ENCODE measurements at places on chromosomes 6 and 20. TPM values are rescaled to one million over a fixed set of nuclear protein-coding genes. Genes with fewer than 3 reads are reported as not detected.

The OR2J3 gene
- total RNA-seq, result not detected

The NOX3 gene
- not detected for total RNA-seq

- DNase-seq, result peak; percentile 71
Measured at GRCh38 chr6:90397929-90398674, 101.5 kb upstream of the BACH2 start.

The TMEM244 gene
- total RNA-seq, result not detected

The TREM1 gene
- total RNA-seq, result not detected

DNA sequence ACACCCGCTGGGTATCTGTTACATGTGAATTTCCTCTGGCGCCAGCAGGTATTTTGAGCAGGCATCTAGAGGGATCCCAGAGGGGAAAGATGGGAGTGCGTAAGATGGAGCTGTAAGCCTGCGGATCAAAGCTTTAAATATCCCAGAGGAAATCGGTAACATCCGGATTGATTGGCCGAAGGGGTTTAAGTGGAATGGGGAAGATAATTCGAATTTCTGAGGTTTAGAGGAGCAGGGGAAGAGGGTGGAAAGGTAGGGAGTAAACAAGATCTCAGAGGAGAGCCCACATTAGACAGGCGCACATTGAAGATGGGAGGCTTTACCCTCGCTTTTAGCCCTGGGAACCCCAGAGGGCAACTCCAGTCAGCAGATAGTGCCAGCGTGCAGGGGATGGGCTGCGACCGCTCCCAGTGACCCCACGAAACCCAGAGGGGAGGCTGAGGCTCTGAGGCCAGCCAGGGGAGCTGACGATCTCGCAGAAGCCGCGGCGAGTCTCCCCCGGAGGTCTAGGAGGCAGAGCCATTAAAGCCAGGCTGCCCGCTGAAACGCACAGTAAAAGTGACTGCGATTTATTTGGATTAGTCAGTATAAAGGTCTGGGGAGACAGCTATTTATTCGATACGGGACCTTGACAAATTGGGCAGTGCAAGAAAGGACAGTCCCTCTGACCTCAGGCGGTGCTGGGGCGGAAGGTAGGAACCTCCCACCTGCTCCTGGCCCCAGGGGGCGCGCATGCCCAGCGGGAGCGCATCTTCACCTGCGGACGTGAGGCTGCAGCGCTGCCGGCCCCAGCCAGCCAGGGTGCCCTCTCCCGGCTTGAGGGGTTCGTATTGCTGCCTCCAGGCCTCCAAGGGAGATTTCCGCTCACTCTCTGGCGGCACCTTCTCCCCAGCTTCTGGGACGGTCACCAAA lies 34.3 kb upstream of the TCF21 start:
- DNase-seq, result no peak

The OTOR gene
- total RNA-seq, result not detected

The CLPSL1 gene
- not detected for total RNA-seq

- no peak for DNase-seq
Measured at GRCh38 chr6:17662585-17662984, 44.1 kb downstream of the NUP153 start.

GRCh38 chr6:150713931-150714330 lies 114.2 kb downstream of the PLEKHG1 start:
- no peak for DNase-seq

The C20orf202 gene
- not detected for total RNA-seq

- DNase-seq, result peak; percentile 94
Measured at GRCh38 chr20:341682-342081, 5.2 kb upstream of the NRSN2 start.

GRCh38 chr6:79724816-79725215 lies 93.7 kb downstream of the SH3BGRL2 start:
- no peak for DNase-seq

- DNase-seq, result peak; percentile 40
Measured at GRCh38 chr6:109978174-109979032, at the start of gene GPR6. TSS of gene GPR6 (plus strand) at chr6:109978311. CDS start at chr6:109979113, 802 bp downstream.

- no peak for DNase-seq
Measured at GRCh38 chr20:18734525-18735189, 78.9 kb upstream of the SCP2D1 start.

GRCh38 chr20:36122931-36123288 lies 31.6 kb upstream of the EPB41L1 start:
- DNase-seq, result no peak

- no peak for DNase-seq
Measured at GRCh38 chr6:73830119-73830518, 134.1 kb downstream of the CD109 start.

DNA sequence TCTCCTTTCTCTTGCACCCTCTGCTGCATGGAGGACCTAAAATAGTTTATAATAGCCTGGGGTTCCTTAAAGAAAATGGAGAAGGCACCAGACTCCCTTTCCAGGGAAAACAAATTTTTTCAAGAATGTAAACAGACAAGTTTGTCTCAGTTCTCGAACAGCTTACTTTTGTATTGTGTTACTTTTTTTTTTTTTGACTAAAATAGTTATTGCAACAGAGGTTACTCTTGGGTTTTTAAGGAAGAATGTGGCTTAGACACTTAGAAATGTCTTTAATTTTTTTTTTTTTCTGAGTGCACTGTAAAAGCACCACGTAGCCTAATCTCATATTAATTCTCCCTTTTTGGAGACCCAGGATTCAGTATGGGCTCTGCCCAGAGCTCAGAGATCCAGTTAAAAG lies 148.7 kb upstream of the CARMIL1 start:
- no peak for DNase-seq

DNA sequence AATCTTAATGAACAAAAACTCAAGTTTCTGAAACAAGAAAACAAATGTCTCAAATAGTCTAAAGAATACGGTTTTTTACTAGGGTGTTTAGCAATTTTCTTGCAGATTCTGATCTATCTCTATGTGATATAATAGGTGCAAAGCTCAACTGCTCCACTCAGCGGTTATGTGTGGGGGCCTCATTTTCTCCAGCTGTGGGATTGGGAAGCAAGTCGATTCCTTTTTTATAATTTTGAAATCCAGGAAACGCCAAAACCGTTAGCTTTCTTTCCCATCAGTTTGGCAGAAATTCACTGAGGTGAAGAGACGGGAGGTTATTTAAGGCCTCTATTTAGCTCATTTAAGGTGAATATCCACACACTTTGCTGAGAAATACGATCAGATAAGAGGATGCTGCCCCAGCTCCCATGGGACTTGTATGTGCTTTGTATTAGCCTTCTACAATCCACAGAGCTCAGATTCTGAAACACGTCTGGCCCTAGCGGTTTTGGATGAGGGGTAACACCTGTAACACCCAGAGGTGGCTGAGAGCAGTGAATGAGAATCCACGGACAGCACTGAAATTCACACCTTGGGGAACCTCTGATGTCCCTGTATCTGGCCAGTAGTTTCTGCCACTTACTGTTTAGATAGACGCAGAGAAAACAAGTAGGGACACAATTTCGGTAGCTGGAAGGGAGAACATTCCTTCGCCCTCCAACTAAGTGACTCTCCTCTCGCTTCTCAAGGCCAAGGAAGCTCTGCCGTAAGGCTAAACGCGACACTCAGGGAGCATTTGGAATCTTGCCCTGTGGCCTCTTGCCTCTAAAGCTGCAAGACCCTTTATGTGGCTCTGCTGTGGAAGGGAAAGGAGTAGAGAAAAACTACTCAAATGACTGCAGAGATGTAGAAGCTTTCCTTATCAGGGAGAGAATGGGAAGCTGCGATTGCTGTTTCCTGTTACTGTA lies 6.5 kb upstream of the BCAS4 start:
- DNase-seq, result peak; percentile 81

Data from Caki2 (cell line).